ENCODE measurements at places on chromosomes 1 and 21.

DNA sequence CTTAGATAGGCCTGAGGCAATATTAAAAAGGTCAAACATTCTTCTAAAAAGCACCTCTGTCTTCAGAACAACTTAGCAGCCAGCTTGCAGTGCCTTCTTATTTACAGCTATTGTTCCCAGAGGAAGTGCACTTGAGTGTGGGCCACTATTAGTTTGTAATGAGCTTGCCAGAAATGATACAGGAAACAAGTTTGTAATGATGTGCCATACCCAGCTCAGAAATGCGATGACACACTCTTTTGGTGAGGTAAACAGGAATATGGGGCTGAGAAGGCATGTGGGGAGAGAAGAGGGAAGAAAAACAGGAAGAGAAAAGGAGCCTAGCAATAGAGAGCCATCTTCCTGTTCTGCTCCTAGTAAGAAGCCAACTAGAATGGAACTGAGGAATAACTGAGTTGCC is 295.4 kb downstream of the AGBL4 start:
- DNase-seq: no peak

GRCh38 chr1:83693427-83694126 is 305.4 kb downstream of the TTLL7 start:
- DNase-seq: no peak

- DNase-seq: no peak
These were observed 6.0 kb upstream of the TUT4 start for GRCh38 chr1:52558941-52559340.

DNA sequence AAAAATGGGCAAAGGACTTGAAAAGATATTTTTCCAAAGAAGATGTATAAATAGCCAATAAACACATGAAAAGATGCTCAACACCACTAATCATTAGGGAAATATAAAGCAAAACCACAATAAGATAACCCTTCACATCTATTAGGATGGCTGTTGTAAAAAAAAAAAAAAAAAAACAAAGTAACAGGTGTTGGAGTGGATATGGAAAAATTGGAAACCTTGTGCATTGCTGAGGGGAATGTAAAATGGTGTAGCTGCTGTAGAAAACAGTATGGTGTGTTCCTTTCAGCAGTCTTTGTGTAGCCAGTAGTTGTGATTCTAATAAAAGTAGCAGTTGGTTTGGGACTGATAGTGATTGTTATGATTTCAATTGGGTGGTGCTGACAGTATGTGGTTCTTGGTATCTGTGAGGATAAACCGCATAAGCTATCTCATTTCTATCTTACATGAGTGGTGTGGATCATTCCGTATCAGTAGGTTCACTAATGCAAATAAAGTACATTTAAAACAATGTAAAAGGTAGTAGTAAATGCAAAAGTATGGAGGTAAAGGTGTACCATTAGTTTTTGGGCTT is 19.9 kb downstream of the MAN1A2 start:
- DNase-seq: no peak

- no peak for DNase-seq
These were observed 81.9 kb downstream of the SPATA17 start for GRCh38 chr1:217712925-217713597.

GRCh38 chr1:116258668-116259419 is 114.2 kb upstream of the ATP1A1 start:
- no peak for DNase-seq

- no peak for DNase-seq
These were observed 45.0 kb upstream of the ADARB1 start for GRCh38 chr21:45029298-45029947.

DNA sequence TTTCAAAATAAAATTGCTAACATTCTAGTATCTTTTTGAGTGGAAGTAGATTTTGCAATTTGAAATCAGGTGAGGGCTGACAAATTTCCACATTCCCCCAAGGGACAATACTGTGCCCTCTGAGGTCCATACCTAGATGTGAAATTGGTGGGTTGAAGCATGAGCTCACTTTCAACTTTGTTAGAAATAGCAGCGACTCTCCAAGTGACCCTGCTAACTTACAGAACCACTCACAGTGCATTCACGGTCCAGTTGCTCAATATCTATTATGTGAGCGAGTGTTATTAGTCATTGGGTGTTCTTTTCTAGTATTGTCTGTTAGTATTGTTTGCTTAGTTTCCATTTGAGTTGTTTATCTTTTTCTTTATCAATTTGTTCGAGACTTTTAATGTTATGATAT is 53.6 kb upstream of the ASB17 start:
- DNase-seq: no peak
